ENCODE measurements at places on chromosomes 7 and 10. TPM values are rescaled to one million over a fixed set of nuclear protein-coding genes. Genes with fewer than 3 reads are reported as not detected.

- no peak for DNase-seq
- peak overlapping the region; percentile 44 for H3K27ac ChIP-seq
- H3K4me1 ChIP-seq = peaks cover 9% of the 10 kb centered on the region
- H3K36me3 ChIP-seq = no peaks in the 10 kb centered on the region
- no peak overlapping the region for H3K4me3 ChIP-seq
Observed at GRCh38 chr10:88981435-88981834, 9.2 kb upstream of the FAS start.

GRCh38 chr7:89311886-89312285 lies 516.3 kb upstream of the TEX47 start:
- no peak overlapping the region for H3K27ac ChIP-seq
- H3K27me3 ChIP-seq = no peaks in the 10 kb centered on the region
- H3K4me1 ChIP-seq = no peaks in the 10 kb centered on the region
- no peak for DNase-seq
- no peak overlapping the region for H3K4me3 ChIP-seq

GRCh38 chr7:51025668-51026067 lies 243.0 kb upstream of the GRB10 start:
- H3K4me1 ChIP-seq = peaks cover 39% of the 10 kb centered on the region
- no peaks in the 10 kb centered on the region for H3K36me3 ChIP-seq
- H3K4me3 ChIP-seq = no peak overlapping the region
- H3K27me3 ChIP-seq = no peaks in the 10 kb centered on the region
- peak; percentile 90 for DNase-seq

The PVRIG gene
- total RNA-seq = not detected
